ENCODE measurements at places on chromosomes 2 and 18.

DNA sequence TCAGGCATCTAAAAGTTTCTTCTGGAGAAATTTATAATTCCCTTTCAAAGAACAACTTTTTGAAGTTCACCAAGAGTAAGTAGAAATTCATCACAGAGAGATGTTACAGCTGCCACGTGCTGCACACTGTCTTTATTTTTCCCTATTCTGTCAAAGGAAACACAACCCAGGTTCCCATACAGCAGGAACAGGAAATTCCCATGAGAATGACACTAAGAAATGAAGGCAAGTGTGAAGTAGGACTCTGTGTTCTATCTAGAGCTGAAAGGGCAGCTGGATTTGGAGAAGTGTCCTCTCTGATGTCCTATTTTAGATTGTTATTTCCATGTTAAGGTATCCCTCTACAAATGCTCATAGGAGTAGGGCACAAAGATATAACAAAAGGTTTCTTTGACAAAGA lies 58.8 kb downstream of the PID1 start:
- DNase-seq, result no peak

DNA sequence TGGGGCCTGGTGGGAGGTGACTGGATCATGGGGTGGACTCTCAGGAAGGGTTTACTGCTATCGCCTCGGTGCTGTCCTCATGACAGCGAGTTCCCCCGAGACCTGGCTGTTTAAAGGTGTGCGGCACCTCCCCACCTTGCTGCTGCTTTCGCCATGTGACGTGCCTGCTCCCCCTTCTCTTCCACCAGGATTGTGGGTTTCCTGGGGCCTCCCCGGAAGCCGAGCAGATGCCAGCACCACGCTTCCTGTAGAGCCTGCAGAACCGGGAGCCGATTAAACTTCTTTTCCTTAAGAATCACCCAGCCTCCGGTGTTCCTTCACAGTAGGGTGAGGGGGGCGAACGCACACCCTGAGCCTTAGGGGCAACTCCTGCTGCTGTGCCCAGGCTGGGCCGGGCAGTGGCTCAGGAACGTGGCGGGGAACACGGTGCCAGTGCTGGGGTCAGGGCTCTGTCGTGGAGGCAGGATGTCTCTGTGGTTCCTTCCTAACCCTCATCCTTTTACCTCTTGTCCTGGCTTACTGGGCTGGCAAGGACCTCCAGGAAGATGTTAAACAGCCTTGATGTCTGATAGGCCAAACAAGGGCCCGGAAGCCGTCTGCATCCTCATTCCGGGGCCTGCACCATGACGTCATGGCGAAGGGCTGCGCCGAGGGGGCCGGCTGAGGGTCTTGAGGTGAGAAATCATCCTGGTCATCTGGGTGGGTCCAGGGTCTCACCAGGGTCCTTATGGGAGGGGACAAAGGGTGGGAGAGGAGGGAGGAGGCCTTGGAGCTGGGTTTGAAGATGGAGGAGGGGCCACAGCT lies 12.7 kb downstream of the NEU4 start:
- no peak for DNase-seq

- no peak for DNase-seq
Measured at GRCh38 chr2:241017228-241017940, 19.0 kb downstream of the SNED1 start.

DNA sequence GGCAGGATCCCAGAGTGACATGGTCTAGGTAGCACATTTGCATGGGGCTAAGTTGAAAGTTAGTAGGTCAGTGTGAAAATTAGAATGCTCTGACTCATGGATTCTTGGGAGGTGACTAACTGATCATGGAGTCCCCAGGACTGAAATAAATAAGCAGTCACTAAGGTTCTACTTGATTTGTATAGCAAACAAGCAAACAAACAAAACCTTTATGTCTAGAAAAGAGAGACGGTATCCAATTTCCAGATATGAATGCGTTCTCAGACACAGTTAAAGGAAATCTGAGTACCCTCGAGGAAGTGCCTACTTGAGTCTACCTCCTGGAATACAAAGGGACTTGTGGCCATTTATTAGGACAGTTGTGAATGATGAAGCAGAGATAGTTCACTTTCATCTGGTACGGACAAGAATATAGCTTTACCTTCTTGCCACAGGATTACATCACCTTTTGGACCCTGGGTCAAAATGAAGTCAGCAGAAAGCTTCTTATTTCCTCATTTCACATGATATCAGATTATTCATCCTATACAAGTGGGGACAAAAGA lies 54.3 kb upstream of the AGPS start:
- DNase-seq, result no peak

DNA sequence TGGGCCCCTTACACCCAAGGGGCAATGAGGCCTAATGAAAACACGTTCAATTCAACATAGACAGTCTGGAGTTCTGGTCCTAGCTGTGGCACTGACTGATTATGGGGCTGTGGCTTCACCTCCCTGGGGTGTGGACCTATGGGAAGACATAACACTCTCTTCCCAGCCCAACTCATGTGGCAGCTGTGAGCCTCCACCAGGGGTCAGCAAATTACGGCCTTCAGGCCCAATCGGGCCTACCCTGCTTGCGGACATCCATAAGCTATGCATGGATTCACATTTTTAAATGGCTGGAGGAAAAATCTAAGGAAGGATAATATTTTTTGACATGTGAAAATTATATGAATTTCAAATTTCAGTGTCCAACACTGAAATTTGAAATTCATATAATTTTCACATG lies 101.3 kb downstream of the LOXHD1 start:
- DNase-seq, result no peak

DNA sequence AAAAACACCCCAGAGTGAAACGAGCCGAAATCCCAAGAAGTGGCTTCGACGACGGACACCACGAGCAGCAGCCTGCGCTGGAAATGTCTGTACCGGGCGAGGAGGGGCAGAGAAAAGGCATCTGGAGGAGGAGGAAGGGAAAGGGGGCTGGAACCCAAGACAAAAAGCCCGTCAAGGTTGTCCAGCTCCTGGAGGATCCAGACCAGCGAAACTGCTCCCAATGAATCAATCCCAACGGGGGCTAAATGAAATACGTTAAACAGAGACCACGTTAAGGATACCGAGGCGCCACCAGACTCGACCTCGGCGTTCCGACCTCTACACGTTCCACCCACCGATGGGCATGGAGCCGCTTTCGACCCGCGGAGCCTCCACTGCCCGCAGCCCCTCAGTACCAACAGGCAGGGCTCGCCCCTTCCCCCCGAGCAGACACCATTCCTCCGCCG lies 400 bp downstream of the CCDC88A start:
- no peak for DNase-seq

GRCh38 chr18:48488388-48488850 lies 50.4 kb upstream of the CTIF start:
- no peak for DNase-seq
